Ureter (tissue), 1 donor: ENCODE measurements at places on chromosomes 5 and 9.
A peak's percentile ranks its signal among the peaks of the same experiment; 100 is the strongest.

DNA sequence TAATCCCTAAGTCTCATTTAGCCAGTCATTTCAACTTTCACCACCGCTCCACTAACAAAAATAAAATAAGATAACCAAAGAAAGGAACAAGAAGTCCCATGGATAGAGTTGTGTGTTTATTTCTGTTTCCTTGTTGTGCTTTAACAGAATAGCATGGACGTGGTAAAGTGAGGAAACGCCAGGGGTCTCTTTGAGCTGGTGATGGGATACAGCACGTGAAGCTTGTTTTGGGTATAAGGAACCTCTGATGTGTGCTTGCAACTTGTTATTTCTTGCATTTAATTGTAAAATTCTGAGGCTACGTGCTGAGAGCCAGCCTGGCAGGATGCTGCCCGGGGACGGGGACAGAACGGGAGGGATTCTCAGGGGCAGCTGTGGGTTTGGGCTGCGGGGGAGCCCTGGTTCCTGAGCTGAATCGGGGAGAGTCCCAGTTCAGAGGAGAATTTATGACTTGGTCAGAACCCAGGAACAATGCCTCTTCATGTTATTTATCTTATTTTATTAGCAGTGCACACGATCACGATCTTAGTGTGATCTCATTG is 63.4 kb downstream of the ANKRD33B start:
- DNase-seq, result no peak

GRCh38 chr5:32276173-32276853 is 36.4 kb downstream of the MTMR12 start:
- DNase-seq, result no peak

- no peak for DNase-seq
Observed at GRCh38 chr5:137613554-137614265, 114.6 kb upstream of the SPOCK1 start.

- peak; percentile 13 for DNase-seq
Observed at GRCh38 chr5:6405591-6405990, 27.2 kb upstream of the MED10 start.

DNA sequence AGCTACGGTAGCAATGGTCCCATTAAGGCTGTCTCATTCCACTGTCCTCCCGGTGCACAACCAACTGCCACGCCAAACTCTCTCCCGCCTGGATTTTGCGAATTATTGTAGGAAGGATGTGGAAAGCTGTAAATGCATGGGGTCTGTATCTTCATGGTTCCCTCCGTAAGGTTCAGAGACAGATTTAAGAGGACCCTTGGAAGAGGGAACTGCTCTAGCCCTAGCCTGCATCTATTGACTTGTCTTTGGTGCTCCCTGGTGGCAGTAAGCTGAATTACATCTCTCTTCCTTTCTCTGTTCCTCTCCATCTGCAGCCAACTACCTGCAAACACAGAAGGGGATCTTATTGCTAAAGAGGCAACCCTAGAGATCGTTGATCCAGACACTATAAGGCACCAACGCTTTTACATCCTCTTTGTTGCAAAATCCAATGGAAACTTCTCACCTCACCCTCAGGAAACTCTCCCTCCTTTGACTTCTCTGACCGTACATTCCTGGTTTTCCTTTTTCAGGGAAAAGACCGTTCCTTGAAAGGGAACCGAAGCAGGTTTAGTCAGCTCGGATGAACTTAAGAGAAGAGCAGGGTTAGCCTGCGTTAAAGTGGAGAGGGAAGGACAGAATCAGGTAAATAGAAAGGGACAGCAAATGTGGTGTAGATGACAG is 11.9 kb downstream of the CAPSL start:
- DNase-seq, result peak; percentile 50

DNA sequence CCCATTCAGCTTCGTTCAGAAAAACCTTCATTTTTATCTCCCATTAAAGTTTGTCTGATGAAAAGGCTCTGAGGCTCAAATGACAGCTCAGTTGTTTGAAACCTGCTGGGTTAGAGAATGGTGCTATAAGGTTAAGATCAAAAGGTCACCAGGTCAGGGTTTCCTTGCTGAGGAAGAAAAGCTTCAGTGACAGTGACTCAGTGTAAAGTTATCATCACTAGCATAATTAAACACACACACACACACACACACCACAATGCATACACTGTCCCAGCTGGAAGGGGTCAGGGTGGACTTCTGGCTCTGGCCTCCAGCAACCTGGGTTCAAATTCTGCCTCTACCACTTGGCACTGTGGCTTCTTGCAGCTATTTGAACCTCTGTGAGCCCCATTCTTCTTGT is 281.1 kb downstream of the DOCK8 start:
- no peak for DNase-seq

DNA sequence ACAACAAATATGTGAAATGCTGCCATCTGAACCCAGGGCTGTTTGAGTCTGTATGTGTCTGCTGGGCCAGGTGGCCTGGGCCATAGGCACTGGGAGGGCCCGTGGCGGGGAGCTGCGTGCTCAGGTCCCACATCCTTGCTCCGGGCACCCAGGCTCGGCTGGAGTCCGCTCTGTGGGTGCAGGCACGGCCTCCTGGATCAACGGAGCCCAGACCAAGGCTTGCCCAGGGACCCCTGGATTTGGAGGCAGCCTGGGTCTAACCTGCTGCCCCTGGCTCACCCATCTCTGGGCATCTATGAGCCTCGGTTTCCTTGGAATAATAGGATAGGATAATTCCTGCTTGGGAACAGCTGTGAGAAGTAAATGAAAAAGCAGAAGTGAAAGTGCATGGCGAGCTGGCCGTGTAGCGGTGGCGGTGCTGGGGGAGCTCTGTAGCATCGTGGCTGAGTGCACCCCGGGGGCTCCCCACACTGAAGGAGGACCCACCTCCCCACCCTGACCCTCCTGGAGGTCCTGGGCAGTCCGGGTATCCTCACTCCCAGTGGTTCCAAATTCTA is 1.2 kb downstream of the CDHR2 start:
- DNase-seq, result no peak

DNA sequence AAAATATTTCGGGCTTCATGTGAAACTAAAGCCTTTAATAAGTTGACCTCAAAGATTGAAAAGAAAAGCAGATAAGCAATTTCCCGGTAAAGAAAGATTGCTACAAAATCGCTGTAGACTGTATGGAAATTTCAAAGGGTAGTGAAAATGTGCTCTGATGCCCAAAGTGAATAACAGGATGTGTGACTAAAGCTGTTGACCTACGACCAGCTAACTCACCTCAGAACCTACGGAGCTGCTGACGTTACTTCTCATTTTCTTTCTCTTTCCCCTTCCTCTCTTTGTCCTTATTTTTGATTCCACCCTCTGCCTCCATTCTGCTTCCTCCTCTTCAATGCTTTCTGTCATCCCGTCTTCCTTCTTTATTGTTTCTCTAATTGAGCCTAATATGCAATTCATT is 103.2 kb downstream of the PDE4D start:
- DNase-seq, result no peak

GRCh38 chr9:129487658-129488483 is 133.0 kb downstream of the C9orf50 start:
- peak; percentile 77 for DNase-seq

GRCh38 chr9:96084331-96084734 is 208.8 kb downstream of the ERCC6L2 start:
- DNase-seq, result no peak

- DNase-seq, result no peak
Observed at GRCh38 chr5:83270311-83270710, 193.0 kb downstream of the XRCC4 start.

- DNase-seq, result no peak
Observed at GRCh38 chr9:95118596-95118995, 198.9 kb downstream of the FANCC start.

DNA sequence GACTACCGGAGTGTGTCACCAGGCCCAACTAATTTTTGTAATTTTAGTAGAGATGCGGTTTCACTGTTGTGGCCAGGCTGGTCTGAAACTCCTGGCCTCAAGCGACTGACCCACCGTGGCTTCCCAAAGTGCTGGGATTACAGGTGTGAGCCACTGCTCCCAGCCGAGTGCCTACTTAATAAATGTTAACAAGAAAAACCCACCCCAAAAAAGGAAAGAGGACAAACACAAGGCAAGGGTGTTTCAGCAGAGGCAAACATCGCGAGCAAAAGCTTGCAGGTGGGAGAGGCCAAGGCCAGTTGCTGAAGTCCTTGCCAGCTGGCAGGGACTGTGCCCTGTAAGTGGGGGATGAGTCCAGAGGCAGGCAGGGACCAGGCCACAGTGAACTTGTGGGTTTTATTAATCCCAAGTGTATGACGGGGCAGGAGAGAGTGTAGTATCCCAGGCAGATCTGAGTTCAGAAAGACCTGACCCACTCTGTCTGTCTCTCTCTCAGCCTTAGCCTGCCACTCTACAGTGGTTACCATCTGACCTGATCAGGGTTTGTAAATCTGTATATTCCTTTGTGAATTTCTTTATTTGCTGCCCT is 6.4 kb upstream of the FPGS start:
- DNase-seq, result no peak

DNA sequence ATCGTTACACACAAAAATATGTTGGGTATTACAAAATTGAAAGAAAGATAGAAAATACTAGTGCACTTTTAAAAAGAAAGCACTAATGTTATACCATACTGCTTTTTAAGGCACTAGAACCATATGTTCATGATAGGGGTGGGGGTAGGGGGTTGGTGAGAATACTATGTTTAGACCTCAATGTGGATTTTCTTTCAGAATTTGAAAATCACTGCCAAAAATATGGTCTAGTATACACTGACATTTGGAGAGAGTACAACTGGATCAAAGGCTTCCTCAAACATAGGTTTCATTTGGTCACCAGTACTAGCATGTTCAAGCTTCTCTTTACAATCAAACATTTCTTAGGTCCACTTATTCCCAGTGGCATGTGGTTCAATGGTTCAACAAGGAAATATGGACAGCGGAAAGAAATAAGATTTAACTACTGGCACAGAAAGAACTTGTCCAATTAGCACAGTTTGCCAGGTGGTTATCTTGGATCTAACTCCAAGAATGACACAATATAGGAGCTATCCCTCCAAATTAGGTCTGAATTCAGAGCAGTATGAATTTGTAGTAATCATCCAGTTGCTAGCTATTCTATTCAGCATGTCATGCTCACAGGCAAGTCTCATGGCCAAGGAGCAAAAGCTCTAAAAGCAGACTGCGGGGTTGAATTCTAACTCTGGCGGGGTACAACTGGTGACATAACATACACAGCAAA is 139.3 kb downstream of the SLC24A2 start:
- DNase-seq, result no peak

DNA sequence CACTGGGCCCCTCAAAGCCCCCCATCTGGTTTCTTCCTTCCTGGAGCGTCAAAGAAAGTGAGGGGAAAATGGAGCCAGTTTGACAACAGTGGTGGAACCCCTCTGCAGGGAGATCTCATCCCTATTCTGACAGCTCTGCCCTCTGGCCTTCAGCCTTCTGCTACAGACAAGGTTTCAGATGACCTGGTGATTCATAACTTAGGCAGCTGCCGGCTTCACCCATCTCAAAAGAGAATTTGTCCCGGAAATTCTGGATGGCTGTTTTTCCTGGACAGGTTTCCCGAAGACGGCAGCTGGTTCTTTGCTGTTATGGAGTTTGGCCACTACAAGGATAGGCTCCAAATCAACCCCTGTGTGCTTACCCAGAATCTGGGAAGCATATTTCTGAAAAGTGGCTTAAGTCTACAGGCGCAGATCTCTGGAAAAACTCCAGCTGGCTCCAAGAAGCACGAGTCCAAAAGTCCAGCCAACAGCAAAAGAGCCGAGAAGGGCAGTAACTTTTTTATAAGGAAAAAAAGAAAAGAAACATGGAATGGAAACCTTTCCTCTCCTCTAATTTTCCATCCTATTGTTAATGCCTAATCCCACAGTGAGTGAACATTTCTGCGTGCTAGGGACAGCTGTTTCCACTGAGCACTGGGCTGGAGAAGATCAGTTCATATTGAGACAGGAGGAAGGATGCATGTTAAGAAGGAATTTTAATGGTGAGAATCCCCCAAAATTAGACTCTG is 54.5 kb downstream of the ZNF366 start:
- DNase-seq, result peak; percentile 73

DNA sequence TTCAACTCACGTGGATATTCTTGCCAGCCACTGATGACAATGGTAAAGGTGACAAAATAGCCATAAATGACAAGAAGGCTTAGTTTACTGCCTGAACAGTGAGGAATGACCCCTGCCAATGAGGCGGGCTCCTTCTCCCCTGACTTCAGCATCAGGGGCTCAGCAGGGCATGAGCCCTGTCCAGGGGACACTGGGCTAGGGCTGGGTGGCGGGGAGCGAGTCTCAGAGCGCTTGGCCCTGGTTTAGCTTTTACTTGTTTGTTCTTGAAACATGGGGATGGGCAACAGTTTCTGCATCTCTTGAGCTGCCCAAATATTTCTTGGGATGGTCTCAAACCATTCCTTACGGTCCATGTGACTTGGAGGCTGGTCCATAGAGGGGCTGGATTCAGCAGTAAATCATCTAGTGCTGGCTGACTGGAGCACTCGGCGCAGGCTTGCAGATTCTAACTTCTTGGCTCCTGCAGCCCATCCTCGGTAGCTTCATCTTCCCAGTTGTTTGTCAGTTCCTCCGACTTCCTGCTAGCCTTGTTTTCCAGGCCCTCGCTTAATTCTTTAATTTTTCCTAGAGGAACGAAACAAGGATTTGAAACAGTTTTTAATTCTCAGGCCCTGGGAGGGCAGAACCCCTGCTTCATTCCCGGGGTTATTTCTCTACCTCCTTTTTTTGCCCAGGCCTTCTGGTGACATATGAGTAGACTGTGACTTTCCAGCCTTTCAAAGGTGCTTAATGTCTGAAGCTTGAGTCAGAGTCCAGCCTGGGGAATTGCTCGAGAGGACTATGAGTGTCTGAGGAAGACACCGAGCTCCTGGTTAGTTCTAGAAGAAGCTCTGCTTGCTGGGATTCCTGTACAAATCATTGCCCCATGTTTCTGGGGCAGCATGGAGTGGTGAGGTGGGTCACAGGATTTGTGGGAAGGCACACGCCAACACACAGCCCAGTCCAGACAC is 4.5 kb upstream of the HMCN2 start:
- DNase-seq, result no peak

- peak; percentile 43 for DNase-seq
Observed at GRCh38 chr5:78295035-78295961, 800 bp upstream of the AP3B1 start.

- no peak for DNase-seq
Observed at GRCh38 chr5:107553117-107553555, 117.6 kb downstream of the EFNA5 start.

DNA sequence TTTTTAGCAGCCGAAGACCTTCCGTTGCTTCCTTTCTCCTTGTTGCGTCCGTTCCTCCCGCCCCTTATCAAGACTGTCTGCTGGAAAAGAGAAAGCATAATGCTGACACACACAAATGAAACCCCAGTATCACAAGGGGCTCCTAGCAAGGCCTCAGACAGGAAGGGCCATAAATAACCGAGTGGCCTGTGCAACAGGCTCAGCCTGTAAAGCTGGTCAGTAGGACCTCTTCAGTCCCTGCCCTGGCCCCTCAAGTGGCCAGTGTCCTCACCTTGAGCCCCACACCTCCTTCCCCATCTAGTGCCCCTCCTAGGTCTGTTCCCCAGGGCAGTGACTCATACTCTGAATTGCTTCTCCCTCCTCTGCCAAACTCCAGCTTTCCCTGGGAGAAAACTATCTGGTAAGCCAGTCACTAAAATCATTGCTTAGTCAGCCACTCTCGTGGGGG is 174.6 kb upstream of the IL12B start:
- peak; percentile 48 for DNase-seq

- no peak for DNase-seq
Observed at GRCh38 chr5:177130211-177131018, 3.2 kb upstream of the NSD1 start.
